EH (cell line): ENCODE measurements at places on chromosomes 1 and 21.
A peak's percentile ranks its signal among the peaks of the same experiment; 100 is the strongest.

GRCh38 chr1:231248778-231249177, 7.8 kb downstream of the GNPAT start:
- no peak for DNase-seq

DNA sequence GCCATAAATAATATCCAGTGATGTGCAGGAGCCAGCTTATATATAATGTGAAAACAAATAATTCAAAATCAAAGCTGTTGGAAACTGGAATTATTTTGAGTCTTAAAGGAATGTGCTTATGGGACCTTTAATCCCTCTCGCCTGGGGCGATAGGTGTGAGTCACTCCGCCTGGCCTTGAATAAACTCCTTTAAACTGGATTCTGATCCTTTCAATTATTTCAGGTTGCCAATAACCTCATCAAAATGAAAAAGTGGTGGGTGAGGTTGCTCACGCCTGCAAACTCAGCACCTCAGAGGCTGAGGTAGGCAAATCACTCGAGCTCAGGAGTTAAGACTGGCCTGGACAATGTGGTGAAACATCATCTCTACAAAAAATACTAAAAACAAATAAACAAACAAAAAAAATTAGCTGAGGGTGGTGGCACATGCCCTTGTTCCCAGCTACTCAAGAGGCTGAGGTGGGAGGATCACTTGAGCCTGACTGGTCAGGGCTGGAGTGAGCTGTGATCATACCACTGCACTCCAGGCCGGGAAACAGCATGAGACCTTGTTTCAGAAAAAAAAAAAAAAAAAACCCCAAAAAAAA, 11.4 kb upstream of the SLC2A5 start:
- no peak for DNase-seq

- peak; percentile 46 for DNase-seq
Observed at GRCh38 chr21:38796424-38796823, 9.3 kb upstream of the ETS2 start.

DNA sequence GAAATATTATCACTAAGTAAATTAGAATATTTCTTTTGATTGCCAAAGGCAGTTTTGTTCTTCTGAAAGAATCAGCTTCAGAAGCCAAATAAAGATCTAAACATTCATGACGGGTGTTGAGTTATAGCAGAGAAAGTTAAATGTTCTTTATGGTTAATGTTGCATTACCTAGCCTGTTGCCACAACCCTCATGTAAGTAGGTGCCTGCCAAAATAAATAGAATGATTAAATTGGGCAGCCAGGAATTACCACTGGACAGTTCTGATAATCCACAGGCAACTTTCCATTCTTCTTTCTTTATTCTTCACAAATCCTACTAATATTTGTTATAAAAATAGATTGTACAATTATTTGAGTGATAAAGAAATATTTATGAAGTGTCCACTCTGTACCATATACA, 217.9 kb upstream of the NRIP1 start:
- no peak for DNase-seq
